ENCODE measurements at places on chromosomes 7 and 10. TPM values are rescaled to one million over a fixed set of nuclear protein-coding genes. Genes with fewer than 3 reads are reported as not detected.
A peak's percentile ranks its signal among the peaks of the same experiment; 100 is the strongest.

Gene EPHA1
- total RNA-seq = 1.6 TPM

DNA sequence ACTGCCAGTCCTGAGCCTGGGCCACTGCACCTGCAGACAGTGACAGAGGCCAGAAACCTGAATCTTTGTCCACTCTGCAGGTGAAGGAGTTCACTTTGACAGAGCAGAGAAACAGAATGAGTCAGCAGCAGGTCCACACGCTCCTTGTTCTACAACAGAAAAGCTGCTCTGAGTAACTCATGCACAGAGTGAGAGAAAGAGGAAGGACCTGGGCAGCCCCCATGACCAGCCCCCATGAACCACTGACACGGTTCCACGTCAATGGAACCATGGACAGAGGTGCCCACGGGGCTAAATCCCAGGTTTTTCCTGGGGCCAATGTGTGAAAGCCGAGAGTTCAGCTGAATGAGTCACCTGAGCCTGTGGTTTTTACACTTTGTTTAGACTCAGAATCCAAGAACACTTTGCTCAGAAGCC is 40.8 kb upstream of the CTBP2 start:
- no peak for DNase-seq

GRCh38 chr7:138388673-138389491 is 71.2 kb upstream of the TRIM24 start:
- no peak for DNase-seq

GRCh38 chr7:130010689-130011412 is 40.3 kb downstream of the ZC3HC1 start:
- DNase-seq = peak; percentile 93

GRCh38 chr7:23717788-23718187 is 7.8 kb downstream of the STK31 start:
- no peak for DNase-seq

GRCh38 chr7:22651534-22652243 is 75.3 kb upstream of the IL6 start:
- no peak for DNase-seq
